Urothelium cell line (cell line): ENCODE measurements at places on chromosomes 1 and 21.

DNA sequence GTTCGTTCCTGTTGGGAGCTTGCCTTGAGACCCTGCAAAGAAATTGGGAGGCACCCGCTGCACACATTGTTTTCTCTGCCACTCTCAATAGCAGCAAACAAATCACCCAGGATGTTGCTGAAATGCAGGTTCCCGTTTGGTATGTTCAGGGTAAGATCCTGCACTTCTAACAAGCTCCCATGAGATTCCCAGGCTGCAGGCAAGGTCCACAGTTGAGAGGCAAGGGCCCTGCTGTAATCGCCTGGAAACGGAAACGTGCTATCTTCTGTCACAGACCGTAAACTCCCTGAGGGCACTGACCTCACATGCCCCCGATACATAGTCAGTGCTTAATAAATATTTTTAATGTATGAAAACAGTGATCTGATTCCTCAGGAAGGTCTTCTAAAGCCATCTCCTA, 37.8 kb downstream of the XCL1 start:
- DNase-seq, result no peak

GRCh38 chr1:189637041-189637440, 840.6 kb downstream of the BRINP3 start:
- no peak for DNase-seq

DNA sequence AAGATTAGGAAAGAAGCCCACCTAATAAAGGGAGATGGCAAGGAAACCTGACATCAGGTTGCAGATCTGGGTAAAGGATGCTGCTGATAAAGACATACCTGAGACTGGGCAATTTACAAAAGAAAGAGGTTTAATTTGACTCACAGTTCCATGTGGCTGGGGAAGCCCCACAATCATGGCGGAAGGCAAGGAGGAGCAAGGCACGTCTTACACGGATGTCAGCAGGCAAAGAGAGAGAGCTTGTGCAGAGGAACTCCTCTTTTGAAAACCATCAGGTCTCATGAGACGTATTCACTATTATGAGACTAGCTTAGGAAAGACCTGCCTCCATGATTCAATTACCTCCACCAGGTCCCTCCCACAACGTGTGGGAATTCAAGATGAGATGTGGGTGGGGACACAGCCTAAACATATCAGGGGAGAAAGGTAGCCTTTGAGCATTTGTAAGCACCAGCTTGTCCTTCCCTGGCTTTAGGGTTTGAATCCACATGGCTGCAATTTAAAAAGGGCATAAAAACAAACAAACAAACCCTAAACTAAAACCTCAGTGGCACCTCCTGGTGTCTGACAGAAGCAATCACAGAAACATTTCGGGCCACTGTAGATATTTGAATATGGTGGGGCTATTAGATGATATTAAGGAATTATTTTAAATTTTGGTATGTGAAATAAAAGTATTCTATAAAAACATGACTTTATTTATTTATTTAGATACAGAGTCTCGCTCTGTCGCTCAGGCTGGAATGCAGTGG, 33.1 kb downstream of the SLC2A7 start:
- DNase-seq, result no peak

- peak; percentile 90 for DNase-seq
Observed at GRCh38 chr1:151539321-151540020, 638 bp upstream of the TUFT1 start.

- DNase-seq, result no peak
Observed at GRCh38 chr21:39852021-39852721, 15.1 kb upstream of the PCP4 start.

GRCh38 chr1:92346866-92347640, 48.2 kb downstream of the RPAP2 start:
- no peak for DNase-seq

- peak; percentile 3 for DNase-seq
Observed at GRCh38 chr1:4172644-4173599, 272.9 kb upstream of the C1orf174 start.

DNA sequence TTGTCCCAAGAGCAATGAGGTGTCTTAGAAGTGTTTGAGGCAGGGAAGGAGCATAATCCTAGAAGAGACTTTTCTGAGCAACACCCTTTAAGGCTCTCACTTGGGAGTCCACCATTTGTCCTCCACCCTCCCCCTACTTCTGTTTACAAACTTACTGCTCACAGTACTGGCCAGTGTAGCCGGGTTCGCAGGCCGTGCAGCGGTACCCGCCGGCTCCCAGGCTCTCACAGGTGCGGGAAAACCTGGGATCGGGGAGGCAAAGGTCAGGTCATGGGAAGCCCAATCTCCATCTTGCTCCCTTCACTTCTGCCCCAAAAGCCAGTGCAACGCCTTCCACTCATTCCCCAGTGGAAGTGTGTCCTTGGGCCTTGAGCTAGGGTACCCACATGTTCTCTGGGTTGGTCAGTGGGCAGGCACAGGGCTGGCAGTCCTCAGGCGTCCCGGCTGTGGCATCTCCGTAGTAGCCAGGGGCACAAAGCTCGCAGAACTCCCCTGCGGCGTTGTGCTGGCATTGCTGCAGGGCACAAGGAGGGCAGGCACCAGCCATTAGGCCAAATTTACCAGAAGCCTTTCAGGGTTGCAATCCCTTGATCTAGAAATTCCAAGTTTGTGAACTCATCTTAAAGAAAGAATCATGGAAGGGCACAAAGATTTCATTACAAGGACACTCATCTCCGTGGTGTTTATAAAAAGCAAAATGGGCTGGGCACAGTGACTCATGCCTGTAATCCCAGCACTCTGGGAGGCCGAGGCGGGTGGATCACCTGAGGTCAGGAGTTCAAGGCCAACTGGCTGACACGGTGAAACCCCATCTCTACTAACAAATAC, 49.8 kb downstream of the LDLRAD2 start:
- DNase-seq, result peak; percentile 31

- DNase-seq, result no peak
Observed at GRCh38 chr1:46723901-46724300, 5.0 kb upstream of the EFCAB14 start.

- DNase-seq, result no peak
Observed at GRCh38 chr1:72023063-72023930, 259.0 kb downstream of the NEGR1 start.

GRCh38 chr1:81329041-81329440, 471.7 kb upstream of the ADGRL2 start:
- no peak for DNase-seq

- peak; percentile 93 for DNase-seq
Observed at GRCh38 chr21:29130270-29130969, at the start of gene MAP3K7CL. MAP3K7CL (plus strand) TSS chr21:29130644; CDS start chr21:29133345, 2,701 bp downstream.

- DNase-seq, result peak; percentile 31
Observed at GRCh38 chr21:42010507-42011495, 641 bp upstream of the ZBTB21 start.

DNA sequence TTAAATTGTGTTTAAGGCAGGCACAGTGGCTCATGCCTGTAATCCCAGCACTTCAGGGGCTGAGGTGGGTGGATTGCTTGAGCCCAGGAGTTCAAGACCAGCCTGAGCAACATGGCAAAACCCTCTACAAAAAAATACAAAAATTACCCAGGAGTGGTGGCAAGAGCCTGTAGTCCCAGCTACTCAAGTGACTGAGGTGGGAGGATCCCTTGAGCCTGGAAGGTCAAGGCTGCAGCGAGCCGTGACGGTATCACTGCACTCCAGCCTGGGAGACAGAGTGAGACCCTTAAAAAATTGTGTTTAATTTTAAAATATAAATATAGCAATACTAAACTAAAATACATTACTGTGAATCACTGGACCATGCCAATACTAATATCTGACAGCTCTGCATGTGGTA, 42.8 kb downstream of the SORT1 start:
- DNase-seq, result no peak

DNA sequence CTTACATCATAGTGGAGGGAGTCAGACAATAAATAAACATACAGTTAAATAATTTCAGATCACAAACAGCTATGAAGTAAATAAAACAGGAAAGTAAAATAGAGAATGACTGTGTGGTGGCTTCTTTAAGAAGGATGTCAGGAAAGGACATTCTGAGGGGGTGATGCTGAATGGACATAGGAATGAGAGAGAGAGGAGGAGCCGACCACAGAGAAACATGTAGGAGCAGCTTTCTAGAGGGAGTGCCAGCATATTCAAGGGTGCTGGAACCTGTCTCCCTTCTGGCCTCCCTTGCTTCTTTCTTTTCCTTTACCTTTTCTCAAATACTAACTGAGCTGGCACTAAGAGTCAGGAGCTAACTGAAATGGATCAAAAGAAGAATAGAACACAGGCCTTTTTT, 20.5 kb upstream of the BCL10 start:
- DNase-seq, result no peak

DNA sequence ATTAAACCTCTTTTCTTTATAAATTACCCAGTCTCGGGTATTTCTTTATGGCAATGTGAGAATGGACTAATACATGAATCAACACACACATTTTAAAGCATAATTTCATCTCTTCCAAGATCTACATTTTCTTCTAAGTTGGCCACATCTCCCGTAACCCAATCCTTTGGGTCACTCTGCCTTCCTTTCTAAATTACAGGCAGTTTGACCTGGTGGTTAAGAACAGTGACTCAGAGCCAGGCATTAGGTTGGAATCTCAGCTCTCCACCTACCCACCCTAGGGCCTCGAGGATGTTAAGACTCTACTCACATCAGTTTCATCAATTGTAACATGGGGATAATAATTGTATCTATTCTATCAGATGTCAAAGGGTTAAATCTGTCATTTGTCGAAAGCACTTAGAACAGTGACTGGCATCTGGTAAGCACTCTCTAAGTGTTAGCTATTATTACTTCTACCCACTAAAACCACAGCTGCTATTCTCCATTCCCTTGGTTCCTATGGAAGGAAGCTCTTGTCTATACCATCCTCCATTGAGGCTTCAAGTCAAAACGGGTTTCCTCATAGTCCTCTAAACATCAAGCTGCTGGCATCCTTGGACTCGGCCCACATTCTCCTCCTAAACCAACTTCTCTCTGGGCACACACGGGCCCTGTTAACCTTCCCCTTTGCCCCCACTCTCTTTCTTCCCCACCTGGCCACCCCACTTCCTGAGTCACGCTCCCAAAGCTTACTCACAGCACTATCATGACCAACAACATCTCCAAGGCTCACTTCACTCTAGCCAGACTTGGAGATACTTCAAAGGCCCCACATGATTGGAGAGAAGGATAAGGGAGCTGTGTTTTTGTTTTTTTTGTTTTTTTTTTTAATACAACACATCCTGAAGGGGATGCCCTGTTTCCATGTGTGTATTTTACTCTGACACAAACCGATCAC, 116.9 kb downstream of the TGFBR3 start:
- DNase-seq, result no peak

DNA sequence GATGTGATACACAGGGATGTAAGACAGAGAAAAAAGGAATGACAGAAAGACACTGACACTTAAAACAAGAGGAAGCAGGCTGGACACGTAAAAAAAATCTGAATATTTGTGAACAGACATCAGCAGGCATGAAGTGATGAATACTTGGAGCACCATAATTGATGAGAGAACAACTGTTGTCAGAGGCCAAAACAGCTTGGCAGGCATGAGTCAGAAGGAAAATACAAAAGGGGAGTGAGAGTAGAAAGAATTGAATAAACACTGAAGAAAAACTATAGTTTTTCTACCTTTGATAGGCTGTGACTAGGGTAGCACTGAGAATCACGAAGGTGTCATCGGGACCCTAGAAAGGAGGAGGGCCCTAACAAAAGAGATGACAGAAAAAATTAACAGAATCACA, 21.6 kb upstream of the GUCA2A start:
- DNase-seq, result no peak

DNA sequence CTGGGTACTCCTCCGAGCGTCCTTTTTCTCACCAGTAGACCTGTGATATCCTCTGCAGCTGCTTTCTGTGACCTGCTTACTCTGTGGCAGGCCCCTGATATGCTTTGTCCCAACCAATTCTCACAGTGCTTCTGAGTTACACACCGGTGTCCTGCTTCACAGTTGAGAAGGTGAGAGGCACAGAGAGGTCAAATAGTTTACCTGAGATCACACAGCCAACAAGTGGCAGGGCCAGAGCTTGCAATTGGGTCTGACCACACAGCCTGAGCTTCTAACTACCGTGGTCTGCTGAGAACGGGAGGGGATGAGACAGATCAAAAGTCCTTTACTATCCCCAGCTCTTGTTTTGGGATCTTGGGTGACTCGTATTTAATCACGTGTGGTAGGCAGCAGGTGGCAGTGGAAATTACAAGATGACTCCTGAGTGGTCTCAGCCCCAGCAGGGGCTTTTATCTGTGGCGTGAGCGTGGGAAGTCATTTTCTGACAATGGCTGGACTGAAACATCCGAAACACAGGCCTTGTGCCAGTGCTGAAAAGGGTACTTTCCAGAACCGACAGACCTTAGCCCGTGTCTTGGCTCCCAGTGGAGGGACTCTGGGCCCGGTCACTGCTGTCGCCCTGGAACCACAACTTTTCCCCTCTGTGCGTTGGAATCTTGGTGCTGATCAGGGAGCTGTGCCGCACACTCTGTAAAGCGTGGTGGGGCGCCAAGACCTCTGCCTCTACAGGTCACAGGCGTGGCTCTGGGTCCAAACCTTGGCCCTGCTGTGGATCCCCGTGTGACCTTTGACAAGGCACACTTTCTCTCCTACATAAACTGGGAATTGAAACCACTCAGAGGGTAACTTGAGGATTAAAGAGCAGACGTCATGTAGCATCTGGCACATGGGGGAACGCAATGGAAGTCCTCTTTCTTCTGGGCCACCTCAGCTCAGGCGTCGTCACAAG, 11.9 kb downstream of the THEMIS2 start:
- no peak for DNase-seq

DNA sequence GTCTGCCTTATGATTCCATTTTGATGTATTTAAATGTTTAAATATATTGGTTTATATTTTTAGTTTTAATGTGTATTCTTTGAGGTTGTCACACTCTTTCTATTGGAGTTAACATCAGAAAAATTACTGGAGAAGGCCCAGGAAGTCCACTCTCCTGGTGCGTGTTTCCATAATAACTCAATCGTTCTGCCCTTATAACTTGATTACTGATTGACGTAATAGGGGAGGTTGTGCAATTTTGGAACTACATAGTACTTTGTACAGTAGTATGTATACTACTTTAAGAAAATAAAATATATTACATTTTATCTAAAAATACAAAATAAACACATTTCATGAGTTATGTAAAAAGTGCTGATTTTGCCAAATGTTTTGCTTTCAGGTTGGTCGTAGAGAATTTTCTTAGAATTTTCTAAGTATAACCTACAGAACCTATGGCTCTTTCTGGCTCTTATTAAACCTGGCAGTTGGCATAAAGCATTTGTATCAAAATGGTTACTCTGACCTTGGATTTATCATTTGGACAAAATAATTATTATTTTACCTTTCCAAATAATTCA, 5.7 kb downstream of the PLA2G4A start:
- no peak for DNase-seq
